ENCODE measurements at places on chromosomes 2 and 18.
A peak's percentile ranks its signal among the peaks of the same experiment; 100 is the strongest.

- DNase-seq: no peak
Observed at GRCh38 chr2:234606896-234607295, 110.0 kb upstream of the ARL4C start.

GRCh38 chr18:45801416-45802004, 24.0 kb upstream of the SIGLEC15 start:
- DNase-seq: no peak

DNA sequence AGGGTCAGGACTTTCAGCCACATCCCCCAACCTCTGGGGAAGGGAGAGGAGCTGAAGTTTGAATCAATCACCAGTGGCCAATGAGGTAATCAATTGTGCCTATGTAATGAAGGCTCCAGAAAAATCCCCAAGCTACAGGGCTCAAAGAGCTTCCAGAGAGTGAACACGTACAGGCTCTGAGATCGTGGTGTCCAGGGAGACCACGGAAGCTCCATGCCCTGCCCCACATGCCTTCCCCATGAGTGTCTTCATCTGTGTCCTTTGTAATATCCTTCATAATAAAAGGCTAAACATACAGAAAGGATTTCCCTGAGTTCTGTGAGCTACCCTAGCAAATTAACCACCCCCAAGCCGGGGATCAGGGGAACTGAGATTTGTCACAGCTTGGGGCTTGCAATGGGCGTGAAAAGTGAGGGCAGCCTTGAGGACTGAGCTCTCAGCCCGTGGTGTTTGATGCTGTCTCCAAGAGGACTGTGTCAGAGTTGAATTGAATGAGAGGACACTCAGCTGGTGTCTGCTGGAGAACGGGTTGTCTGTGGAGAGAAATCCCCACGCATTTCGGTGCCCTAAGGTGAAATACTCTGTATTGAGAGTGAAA, 25.5 kb upstream of the TUBB6 start:
- peak; percentile 86 for DNase-seq

GRCh38 chr2:44741507-44741906, 200.0 kb upstream of the SIX3 start:
- DNase-seq: peak; percentile 33

DNA sequence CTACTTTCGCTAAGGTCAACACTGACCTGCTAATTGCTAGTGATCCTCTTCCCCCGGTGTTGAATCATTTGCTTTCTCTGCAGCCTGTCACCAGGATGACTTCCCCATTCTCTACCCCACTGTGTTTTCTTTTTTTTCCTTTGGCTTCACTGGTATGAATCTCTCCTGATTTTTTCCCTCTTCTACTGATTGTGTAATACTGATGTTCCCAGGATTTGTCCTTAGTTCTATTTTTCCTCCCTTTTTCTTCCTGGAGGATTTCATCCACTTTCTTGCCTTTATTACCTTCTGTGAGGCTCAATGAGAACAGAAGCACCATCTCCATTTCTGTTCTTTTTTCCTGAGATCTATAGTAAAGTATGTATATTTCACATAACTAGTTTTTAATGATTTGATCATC, 14.1 kb upstream of the MSH2 start:
- DNase-seq: no peak

DNA sequence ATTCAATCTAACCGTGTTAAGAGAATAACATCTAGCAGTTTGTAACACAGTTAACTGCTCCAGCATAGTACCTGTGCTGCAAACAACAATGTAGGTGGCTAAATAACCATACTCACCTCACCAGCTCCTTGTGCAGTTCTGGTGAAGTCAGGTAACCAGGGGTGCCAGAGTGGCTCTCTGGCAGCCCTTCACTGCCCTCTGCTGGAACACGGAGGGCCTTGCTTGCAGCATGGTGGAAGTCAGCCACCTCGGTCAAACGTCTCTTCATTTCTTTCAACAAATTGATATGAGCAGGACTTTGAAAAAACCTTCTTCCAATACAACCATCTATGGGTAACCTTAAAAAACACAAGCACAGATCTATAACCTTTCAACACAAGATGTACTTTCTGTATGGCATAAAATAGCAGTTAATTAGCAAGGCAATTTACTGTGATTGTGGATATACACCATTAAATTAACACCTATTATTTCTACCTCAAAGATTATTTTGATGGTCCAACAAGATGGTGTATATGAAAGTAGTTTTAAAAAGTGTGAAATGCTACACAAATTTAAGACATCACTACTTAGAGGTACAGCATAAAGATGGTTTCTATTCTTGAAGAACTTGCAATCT, 56.6 kb downstream of the EPG5 start:
- peak; percentile 68 for DNase-seq

DNA sequence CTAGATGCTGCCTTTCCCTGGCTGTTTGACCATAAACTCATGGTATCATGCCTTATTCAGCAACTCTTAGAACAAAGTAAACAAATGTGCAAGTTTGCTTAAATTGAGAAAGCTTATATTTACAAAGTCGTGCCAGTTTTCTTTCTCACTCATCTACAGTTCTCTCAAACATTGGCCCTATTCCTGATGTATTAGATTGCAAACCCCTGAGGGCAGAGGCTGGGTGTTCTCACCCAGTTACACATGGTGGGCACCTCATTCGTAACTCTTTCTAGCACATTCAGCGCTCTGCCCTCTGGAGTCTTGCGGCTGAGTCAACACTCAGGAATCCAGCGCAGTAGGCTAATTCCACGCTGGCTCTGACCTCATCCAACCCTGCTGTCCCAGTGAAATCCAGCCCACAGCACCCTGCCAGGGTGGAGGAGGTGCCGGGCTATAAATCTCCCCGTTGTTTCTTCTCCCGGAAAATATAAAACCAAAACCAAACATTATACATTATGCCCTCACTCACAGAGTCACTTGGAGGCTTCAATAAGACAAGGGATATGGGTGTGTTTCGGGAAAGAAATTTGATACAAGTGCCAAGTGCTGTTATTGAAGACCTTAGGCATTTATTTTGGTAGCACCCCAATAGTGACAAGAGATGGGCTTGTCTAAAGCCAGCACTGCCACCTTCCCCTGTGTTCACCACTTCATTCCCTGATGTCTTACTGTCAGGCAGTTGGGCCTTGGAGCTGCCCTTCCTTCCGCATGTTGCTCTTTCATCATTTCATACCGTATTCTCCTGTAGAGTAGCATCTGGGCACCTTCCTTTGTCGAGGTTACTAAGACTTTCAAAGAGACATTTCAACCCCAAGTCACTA, 287.4 kb downstream of the PRKCE start:
- DNase-seq: peak; percentile 96

GRCh38 chr18:38453880-38454279, 888.3 kb upstream of the CELF4 start:
- no peak for DNase-seq

DNA sequence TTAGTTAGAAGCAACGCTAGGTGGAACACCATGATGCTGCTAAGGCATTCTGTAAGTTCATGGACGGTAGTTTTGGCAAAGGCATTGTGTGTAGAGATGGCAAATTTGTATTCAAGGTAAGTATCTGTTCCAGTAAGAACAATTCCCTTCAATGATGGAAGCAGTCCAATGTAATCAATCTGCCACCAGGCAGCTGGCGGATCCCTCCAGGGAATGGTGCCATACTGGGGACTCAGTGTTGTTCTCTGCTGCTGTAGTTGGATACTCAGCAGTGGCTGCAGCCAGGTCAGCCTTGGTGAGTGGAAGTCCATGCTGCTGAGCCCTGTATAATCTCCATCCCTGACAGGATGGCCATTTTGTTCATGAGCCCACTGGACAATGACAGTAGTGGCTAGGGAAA, 62.8 kb downstream of the ARL6IP6 start:
- no peak for DNase-seq

DNA sequence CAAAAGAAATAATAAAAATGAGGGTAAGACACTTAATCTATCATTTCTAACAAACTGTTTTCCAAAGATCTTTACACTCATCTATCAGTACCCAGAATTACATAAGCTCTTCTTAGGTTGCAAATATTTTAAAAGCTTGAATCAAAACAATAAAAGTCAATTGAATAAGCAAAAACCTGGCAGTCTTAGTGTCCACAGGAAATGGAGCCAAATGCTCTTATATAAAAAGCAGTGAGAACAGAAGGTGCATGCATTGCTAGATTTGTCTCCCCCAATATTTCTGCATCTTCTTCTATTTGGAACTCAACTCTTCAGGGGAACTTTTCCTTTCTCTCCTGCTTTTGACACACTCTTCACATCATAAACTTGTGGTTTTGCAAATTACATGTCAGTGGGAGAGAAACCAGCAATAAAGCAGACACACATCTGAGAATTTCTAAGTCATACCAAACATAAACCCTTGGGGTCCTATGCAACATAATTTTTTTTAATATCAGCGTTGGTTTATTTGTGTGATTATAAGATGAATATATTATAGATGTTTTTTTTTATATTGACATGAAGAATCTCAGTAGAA, 343.9 kb upstream of the ACVR2A start:
- DNase-seq: no peak

DNA sequence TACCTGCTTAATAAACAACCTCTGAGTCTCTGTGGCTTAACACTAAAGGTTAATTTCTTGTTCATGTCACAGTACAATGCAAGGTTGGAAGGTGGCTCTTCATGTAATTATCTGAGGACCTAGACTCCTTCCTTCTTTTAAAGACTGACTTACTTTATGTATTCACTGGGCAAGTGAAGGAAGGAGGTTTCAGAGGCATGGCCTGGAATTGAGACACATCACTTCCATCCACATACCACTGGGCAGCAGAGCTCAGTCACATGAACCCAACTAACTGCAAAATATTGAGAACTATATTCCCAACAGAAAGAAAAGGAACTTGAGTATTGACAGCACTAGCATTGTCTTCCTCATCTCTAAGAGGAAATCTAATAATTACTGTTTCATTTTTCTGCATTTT, 57.5 kb upstream of the FN1 start:
- peak; percentile 45 for DNase-seq

DNA sequence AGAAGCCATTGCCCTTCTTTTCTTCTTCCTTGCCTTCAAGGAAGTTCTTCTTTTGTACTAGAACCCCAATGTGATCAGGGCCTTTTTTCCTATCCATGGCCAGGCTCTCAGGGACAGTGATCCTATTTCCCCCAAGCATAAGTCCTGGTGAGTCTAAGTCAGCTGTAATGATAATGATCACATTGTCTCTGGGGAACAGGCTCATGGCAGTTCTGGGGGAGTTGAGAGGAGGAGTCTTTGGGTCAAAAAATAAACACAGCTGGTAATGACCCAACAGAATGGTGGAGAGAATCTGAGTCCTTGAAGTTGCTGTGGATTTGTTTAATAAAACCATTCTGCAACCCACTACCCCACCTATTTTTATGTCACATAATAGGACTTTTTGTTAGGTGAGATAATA, 96.6 kb downstream of the SOCS6 start:
- DNase-seq: no peak

GRCh38 chr2:142134911-142135310, 4.1 kb upstream of the LRP1B start:
- no peak for DNase-seq

GRCh38 chr2:25039126-25039525, 2.8 kb upstream of the EFR3B start:
- DNase-seq: no peak

DNA sequence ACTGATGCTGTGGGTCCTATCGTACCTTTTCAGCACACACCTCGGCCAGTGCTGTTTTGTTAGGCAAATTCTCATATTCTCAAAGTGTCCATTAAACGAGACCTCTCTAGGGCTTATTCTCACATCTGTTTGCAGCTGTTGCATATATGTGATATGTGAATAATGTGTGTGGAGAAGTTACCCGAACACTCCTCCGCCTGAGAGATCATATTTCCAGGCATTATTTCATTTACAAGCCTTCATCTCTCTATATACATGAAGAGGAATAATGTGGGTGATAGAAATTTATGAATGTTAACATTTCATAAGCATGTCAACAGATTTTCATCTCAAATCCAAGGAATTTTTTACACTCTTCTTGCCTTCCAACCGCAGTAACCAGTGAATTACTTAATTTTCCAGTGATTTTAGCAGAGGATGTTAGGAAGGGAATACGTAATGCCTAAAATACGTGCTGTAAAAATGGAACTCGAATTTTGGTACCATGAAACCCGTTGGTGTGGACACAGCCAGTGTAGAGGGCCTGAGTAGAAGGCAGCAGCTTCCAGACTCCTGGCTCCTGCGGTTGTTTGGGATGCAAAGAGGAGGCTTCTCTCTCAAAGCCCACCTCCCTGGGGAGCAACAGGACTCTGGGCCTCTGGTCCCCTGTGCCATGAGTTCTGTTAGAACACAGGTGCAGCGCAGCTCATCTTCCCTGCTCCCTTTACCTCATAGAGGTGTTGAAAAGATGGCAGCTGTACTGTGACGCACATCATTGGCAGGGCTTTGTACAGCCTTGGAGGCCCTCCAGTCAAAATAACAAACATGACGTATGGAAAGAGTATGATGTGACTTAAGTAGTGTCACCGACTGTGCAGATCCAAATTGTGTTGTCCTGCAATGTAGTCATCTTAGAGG, 280.1 kb downstream of the NEDD4L start:
- DNase-seq: no peak

DNA sequence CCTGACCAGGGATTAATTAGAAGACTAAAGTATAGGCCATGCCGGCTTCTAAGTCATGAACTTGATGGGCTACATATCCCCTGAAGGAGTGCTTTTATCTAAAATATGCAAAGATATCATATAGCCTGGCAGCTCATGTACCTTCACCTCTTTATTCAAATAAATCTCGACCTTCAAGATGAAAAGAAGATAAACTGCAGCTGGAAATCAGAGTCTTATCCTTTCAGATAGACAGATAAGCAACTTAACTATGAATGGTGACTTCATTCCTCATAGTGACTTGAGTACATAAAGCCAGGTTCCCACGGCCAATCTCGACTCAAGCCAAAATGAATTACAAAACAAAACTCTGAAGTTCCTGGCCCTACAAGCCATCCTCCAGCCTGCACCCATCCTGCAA, 165.3 kb upstream of the KLHL29 start:
- no peak for DNase-seq

DNA sequence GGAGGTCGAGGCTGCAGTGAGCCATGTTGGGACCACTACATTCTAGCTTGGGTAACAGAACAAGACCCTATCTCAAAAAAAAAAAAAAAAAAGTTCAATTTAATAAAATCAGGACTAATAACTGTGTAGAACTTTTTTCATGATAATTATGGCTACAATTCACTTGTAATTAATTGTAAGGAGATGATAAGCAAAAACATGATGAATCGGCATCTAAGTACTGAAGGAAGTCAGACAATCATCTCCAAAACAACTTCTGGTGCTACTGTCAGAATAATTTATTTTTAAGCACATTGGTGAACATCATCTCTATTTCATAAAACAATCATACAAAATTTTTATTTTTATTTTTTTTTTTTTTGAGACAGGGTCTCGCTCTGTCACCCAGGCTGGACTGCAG, 9.7 kb upstream of the MTHFD2 start:
- no peak for DNase-seq

- no peak for DNase-seq
Observed at GRCh38 chr2:240928476-240929363, 22.6 kb downstream of the CROCC2 start.

All from choroid plexus epithelial cell (primary cell).